ENCODE measurements at places on chromosomes 7 and 10.
A peak's percentile ranks its signal among the peaks of the same experiment; 100 is the strongest.

DNA sequence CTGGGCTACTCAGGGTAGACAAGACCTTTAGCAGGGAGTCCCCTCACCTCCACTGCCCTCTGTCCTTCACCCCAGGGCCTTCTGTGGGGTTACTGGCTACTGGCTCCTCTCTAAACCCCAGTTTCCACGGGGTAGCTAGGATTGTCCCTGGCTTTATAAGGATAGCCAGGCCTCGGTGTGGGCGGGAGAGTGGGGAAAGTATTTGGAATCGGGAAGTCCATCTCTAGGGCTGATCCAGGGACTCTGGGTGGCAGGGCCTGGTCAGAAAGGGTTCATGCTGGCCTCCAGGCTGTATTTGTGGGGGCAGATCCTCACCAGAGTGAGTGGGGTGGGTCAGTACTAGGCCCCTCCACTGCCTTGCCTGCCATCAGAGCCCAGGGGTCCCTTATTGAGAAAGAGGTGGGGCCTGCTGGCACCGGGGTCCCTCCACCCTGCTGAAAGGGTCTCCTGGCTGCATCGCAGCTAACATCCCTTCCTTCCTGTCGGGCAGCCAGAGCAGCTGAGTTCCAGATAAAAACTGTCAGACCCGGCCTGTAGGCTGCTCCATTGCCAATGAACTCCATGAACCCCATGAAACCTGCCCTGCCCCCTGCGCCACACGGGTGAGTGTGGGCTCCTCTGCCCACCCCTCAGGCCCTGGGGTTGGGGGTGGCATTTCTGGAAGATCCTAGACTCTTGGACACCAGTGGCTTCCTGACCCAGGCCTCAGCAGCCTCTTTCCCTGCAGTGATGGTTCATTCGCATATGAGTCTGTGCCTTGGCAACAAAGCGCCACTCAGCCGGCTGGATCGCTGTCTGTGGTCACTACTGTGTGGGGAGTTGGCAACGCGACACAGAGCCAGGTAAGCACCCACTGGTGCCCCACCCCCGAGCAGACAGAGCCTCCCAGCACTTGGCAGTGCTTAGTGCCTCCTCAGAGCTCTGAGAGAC, 7.3 kb downstream of the ZMIZ2 start:
- no peak for DNase-seq

- DNase-seq = no peak
Measured at GRCh38 chr7:40135317-40135610, 459 bp downstream of the SUGCT start.

DNA sequence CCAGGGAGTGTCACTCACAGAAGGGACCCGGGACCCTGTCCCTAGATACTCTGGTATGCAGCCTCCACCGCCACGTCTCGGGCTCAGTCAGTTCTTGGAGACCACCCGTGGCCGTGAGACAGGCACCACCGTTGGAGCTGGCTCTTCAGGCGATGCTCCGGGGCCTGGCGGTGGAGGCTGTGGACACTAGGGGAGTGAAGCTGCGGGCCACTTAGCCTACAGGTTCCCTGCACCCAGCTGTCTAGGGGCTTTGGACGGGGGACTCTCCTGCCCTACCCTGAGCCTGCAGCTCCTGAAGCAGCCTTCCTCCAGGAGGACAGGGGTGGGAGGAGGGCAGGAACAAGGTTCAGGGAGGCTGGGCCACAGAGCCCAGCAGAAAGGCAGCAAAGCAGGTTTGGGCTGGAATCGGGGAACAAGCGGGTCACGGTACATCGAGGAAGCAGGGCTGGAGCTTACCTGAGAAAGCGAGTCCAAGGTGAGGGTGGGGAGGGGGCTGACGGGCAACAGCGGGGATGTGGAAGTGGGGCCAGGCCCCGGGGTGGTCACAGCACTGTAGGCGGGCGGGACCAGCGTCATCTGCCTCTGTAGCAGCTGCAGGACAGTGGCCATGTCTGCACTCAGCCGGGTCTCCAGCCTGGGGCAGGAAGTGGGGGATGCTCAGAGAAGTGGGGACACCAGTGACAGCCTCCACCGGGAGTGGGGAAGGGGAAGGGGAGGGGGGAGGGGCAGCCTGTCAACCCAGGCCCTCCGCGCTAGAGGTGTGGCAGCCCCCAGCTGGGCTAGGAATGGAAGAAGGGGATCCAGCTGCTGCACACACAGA, 31.5 kb downstream of the KCNH2 start:
- DNase-seq = no peak

DNA sequence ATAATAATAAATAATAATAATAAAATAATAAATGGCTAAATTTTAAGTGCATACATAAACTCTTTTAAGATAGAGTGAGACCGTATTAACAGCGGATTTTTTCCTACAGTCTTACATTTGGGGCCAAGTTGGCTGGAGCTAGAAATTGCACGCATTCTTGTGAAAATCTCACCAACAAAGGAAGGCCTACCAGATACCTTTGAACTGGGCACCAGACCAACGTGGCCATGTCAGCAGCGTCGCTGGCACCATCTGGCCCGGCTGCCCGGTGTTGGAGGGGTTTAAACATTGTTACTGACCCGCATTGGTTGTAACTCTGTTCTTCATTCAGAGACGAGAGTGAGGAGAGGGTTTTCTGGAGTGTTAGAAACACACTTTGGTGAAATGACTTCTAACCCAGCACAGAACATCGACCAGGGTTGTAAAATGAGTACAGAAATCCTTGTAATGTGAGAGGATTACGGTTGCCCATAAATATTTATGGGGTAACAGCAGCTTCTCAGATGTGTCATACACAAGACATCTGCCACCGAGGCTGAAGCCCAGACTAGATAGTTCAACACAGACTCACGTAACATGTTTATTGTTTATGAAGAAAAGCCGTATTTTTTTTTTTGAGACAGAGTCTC, 34.6 kb upstream of the UNCX start:
- peak; percentile 84 for DNase-seq
